Stimulated activated CD8-positive, alpha-beta memory T cell treated with anti-CD3 and anti-CD28 coated beads, Interleukin-7, amount 100 ng/mL, for 1 hour (primary cell): ENCODE measurements at places on chromosomes 2 and 18.

DNA sequence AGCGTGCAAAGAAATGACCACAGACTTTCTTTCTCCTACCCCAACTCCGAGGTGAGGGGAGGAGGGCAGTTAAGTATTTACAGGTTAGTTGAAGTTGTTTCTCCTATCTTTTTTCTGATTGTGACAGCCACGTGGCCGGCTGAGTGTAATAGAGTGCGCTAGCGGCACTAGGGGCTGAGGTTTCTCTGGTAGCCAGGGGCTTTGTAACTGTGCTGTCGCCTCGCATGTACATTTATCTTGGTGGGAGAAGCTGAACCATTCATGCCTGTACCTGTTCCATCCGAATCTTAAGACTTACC lies 214.1 kb upstream of the STON1 start:
- DNase-seq, result no peak

- DNase-seq, result no peak
These were observed 213.2 kb upstream of the HS6ST1 start for GRCh38 chr2:128531856-128532255.

DNA sequence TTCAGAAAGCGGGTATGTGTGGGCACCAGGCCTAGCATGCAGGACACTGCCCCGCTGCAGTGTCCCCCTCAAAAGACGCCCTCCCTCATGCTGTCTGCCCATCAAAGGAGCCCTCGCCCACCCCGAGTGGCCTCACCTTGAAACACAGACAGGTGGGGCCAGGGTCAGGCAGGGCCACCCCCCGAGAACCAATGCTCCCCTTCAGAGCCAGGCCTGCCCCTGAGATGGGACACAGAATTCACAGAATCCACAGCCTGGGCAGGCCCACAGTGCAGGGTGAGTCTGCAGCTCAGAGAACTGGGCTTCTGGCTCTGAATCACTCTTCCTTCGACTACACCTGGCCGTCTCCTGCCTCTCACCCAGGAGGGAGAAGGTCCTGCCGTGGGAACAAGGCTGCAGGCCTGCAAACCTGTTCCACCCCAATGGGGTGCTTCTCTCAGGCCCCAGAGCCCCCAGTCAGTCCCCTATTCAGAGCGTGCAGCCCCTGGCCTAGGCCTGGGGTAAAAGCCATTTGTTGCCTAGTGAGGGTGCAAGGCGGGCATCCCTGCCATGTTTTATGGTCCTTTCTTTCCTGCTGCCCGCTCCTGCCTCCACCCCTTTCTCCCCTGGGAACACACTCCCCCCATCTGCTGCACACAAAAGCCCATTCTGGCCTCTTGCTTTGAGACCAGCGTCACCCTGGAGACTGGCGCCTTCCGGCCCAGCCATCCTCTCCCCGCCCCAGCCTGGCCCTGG lies 11.3 kb upstream of the ARHGEF4 start:
- DNase-seq, result no peak

DNA sequence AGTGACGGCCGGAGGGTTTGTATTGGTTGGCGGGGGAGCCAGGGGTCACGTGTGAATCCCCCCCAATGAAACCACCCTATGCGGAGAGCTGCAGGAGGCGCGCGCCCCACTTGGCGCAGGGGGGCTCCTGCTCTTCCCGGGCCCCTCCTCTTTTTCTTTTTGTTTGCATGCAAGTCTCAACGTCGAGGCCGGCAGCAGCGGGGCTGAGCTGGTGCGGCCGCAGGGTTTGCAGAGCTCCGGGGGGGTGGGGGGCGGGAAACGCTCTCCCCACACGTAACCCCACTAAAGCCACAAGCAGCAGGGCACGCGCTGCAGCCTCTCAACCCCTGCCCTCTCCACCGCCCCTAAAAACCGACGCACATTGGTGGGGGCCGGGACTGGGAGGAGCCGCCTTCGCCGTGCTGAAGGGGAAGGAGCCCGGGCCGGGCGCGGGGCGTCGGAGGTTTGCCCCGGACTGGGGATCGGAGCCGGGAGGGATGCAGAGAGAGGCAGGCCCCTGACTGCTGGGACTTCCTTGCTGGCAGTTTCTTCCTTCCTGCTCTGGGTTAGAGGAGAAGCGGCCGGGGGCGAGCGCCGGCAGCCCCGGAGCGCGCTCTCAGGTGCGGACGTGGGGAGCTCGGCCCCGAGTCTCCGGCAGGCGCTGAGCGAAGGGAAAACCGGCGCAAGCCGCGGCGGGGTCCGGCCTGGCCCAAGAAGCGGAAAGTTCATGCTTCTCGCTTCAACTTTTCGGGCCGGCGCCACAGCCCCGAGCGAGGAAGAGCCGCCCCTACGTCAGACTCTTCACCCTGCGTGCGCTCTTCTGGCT lies 864 bp downstream of the LBH start:
- DNase-seq, result peak; percentile 59

DNA sequence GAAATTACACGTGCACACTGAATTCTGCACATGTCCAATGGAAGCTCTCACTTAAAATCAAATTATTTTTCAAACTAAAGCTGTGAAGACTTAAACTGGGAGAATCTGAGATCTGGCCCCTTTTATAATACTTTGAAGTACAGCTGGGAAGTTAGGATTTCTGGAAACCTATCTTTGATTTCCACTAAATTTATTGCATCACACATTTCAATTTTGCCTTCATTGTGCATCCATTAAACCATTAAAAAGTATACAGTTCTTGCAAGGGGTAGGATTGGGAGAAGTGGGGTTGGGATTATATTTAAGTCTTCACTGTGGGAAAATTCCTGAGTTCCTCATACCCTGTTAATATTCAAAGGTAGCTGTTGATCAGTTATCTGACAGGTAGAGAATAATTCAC lies 1229.6 kb upstream of the ZEB2 start:
- no peak for DNase-seq

GRCh38 chr18:22318745-22319407 lies 98.8 kb downstream of the CTAGE1 start:
- DNase-seq, result no peak
